ENCODE measurements at places on chromosomes 1 and 21.

DNA sequence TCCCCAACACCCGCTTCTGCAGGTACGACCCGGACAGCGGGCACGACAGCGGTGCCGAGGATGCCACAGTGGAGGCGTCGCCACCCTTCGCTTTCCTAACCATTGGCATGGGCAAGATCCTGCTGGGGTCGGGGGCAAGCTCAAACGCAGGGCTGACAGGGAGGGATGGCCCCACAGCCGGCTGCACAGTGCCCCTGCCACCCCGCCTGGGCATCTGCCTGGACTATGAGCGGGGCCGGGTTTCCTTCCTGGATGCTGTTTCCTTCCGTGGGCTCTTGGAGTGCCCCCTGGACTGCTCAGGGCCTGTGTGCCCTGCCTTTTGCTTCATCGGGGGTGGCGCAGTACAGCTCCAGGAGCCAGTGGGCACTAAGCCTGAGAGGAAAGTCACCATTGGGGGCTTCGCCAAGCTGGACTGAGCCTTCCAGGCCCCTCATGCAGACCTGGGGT is 10.1 kb downstream of the TRIM46 start:
- DNase-seq: no peak

DNA sequence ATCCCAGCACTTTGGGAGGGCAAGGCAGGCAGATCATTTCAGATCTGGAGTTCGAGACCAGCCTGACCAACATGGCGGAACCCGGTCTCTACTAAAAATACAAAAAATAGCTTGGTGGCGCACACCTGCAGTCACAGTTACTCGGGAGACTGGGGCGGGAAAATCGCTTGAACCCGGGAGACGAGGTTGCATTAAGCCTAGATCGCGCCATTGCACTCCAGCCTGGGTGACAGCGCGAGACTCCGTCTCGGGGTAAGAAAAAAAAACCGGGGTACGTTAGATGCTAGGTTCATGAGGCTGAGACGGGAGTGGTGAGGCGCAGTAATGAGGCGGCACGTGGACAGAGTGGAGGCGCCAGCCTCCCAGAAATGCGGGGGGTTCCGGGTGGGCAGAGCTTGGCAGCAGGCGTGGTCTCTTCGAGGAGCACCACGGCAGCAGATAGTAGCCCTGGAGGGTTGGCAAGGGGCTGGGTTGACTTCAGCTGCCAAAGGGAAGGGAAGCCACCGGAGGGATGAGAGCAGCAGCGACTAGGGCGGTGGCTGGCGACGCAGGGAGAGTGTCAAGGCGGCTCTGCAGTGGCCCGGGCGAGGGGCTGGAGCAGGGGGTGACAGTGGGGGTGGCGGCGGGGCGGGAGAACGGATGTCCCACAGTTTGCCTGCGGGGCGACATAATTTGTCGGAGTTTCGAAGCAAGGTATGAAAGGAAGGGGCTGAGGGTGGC is 832 bp downstream of the MRPL20 start:
- DNase-seq: no peak

- DNase-seq: no peak
These were observed 47.2 kb downstream of the TRIT1 start for GRCh38 chr1:39835935-39836594.

- no peak for DNase-seq
These were observed 27.8 kb downstream of the WNT9A start for GRCh38 chr1:227919906-227920305.

DNA sequence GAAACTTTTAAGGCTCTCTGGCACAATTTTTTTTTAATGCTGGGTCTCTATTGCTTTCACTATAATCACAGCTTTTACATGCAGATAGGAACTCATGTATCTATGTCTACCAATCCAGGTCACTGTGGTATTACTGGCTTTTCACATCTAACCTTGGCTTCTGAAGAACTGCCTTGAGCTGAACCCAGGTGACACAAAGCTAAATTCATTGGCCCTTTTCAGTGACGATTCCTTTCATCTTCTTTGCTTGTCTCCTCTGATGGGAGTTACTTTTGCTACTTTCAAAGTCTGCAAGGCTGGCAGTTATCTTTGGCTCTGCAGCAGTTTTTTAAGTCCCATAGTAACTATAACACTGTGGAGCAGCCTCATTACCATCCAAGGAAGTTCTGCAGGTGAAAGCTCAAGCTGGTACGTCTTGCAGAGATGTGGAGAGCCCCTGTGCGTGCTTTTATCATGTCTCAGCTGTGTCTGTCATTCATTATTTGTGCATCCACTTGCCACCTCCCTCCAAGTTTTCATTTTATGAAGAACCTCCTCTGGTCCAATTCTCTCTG is 364.3 kb downstream of the VAV3 start:
- no peak for DNase-seq

- DNase-seq: no peak
These were observed 39.5 kb upstream of the CASZ1 start for GRCh38 chr1:10835822-10836421.

GRCh38 chr1:219476116-219476515 is 136.8 kb downstream of the ZC3H11B start:
- DNase-seq: no peak

- DNase-seq: no peak
These were observed 53.4 kb downstream of the KRTAP19-8 start for GRCh38 chr21:30984889-30985288.

DNA sequence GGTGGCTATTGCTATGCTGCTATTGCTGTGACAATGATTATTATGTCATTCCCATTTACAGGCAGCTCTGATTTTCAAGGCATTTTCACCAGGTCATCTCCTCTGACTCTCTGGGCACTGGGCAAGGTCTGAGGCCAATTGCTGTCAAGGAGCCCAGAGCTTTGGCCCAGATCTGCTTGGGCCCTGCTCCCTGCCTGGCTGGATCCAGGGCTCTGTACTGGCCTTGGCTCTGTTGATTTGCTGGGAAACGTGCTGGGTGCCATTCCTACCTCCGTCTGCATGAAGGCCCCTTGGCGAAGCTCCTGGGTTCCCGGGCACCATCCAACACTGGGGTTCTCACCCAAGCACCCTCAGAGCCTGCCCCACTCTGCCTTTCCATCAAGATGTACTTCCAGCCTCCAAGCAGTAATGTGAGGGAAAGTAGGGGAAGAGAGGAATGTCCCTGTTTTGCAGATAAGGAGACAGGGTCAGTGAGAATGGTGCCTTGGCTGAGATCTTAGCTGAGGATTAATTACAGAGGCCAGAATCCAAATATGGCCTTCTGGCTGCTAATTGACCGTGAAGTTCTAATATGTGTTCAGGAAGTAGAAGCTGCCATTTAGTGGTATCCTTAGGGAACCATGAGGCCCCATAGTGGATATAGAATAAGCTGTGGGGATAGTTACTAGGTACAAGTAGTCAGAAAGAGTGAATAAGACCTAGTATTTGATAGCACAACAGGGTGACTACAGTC is 63.9 kb downstream of the HTR6 start:
- no peak for DNase-seq

Data from stimulated activated CD4-positive, alpha-beta T cell treated with anti-CD3 and anti-CD28 coated beads, Interleukin-4, amount 100 ng/mL, for 48 hours (primary cell).